NCI-H446 (cell line): ENCODE measurements at places on chromosomes 12 and 14.

GRCh38 chr12:104630230-104630670, 173.5 kb downstream of the CHST11 start:
- DNase-seq: no peak

- no peak for DNase-seq
These were observed 36.2 kb downstream of the GNPTAB start for GRCh38 chr12:101794574-101794973.

GRCh38 chr12:111035578-111036301, 115.4 kb upstream of the MYL2 start:
- DNase-seq: no peak

GRCh38 chr14:28542040-28542439, 224.5 kb upstream of the FOXG1 start:
- DNase-seq: no peak

GRCh38 chr12:114406316-114406983, 506 bp upstream of the TBX5 start:
- no peak for DNase-seq

DNA sequence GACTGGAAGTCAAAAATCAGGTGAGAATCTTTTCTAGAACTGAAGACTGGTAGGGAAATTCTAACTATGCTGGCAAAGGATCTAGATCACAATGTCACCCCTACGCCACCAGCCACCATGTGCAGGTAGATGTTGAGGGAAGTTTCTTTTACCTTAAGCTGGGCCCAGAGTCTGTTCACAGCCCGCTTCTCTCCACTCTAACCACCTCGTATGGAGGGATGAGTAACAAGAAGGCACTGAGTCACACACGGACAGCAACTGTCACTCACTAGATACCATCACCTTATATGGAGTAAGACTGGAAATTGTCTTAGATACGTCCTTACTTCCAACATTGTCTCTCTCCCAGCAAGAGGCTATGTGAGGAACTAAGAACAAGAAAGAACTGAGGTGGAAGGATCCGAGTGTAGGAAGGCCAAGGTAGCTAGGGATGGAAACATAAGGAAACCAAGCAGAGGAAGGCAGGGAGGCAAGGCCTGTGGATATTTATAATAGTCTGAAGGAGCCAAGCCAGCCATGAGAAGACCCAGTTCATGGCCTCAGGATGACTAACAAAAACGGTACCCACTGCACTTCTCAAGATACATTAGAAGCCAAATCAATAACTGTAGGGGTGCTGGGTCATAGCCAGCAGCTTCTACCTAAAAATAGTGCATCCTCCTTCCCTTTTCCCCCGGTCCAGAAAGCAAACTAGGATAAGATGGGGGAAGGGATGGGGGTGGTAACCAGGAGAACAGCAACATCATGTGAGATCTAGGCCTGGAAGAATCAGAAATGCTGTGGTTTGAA, 15.5 kb downstream of the REM2 start:
- no peak for DNase-seq

DNA sequence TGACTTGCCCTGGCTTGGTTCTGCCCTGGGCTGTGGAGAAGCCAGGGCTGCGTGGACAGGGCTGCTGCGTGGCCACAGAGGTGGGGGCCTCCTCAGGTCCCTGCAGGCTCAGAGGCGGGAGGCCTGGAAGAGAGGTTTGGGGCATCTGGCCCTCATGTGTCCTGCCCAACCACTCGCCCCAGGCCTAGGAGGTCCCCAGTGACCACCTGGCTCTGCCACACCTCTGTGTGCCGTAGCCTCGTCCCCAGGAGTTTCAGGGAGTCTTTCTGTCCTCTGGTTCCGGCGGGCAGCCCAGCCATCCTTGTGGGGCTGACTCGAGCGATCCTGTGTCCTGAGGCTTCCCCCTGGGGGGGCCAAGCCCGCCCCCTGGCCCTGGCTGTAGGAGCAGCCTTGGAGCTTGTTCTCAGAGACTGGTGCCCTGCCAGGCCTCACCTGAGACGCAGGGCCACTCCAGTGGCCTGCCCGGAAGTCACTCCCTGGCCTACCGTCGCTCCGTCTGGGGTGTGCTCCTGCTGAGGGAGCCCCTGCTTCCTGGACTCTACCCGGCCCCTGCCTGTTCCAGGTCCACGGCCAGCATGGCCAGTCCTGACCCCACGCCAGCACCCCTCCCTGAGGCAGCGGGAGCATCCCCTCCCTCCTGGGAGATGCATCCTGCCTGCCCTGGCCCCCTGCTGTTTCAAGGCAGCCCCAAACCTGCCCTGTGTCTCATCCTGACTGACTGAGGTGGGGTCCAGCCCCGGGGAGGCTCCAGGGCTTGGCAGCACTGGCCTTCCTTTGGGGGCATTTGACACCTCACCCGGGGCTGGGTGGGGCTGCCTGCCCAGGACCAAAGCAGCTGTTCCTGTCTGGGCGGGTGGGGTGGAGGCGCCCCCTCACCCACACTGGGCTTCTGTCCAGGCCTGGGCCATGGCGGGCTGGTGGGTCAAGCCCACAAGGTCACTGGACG, 13.9 kb downstream of the ASPG start:
- DNase-seq: no peak

DNA sequence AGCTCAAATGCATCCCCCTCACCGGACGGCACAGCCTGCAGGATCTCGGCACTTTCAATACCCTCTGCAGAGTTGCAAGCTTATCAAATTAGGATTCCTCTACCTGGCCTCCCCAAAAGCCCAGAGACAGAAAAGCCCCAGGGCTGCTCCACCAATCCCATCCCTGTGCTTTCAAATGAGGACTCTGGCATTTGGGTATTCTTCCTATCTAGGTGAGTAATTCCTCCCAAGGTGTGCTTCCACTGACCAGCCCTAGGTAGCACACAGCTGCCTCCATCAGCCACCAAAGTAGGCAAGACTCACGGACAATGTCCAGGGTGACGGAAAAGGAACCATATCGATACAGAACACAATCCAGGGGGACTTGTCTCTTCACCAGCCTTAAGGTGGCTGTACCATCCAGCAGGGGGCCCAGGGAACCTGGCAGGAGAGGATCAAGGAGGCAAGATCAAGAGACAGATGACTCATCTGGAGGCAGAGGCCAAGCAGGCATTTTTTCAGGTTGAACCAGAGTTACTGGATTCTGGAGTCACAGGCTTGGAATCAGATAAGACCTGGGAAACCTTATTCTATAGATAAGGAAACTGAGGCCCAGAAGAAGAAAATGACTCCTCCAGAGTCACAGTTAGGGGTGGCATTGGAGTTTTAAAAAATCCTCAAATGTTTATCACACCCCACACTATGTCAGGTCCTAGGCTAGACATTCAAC, 9.9 kb downstream of the PMEL start:
- no peak for DNase-seq

- no peak for DNase-seq
These were observed 110.9 kb upstream of the CCDC196 start for GRCh38 chr14:66375046-66375964.

DNA sequence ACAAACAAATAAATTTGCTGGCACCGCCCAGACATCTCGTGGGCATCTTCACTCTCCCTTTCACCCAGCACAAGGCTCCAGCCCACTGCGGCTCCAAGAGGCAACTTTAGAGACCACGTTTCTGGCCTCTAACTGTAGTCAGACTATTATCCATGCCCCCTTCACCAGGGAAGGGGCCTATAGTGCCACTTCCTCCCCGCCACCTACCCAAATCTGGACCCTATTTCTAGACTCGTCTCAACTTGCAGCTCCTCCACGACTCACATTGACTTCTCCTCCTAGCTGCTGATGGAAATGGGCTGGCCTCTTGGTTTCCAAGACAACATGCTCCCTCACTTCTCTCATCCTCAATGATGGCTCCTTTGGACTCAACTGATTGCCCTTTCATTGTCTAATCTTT, 12.3 kb downstream of the KRT1 start:
- no peak for DNase-seq

DNA sequence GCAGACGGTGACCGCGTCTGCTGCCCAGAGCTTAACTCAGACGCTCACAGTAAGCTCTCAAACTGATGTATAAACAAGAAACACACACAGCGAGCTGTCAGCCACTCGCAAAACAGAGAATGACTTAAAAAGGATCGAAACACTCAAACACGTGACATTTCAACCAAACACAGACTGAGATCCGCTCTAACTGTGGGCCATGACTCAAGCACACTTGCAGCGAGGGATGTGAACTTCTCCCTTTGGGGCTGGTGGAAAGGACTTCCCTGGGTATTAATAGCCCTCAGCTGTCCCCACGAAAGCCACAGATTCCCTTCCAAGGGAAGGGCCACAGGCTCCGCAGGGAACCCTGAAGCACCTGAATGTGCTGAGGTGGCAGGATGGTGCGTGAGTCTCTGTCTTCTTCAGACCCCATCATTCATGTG, 29.1 kb downstream of the CCDC88C start:
- DNase-seq: no peak

DNA sequence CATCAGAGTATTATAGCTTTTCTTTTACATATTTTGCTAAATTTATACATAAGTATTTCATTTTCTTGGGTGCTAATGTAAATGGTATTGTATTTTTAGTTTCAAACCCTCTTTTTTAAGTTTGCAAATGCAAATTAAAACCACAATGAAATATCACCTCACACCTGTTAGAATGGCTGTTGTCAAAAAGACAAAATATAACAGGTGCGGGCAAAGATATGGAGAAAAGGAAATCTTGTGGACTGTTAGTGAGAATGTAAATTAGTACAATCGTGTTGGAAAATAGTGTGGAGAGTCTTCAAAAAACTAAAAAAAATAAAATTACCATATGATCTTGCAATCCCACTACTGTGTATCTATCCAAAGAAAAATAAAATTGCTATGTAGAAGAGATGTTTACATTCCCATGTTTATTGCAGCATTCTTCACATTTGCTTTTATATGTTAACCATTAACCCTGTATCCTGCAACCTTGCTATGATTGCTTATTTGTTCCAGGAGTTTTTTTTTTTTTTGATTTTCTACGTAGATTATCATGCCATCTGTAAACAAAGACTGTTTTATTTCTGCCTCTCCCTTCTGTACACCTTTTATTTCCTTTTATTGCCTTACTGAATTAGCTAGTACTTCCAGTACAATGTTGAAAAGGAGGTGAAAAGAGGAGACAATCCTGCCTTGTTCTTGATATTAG, 405.4 kb upstream of the MIS18BP1 start:
- no peak for DNase-seq

GRCh38 chr12:47035484-47035883, 43.9 kb upstream of the PCED1B start:
- DNase-seq: no peak

DNA sequence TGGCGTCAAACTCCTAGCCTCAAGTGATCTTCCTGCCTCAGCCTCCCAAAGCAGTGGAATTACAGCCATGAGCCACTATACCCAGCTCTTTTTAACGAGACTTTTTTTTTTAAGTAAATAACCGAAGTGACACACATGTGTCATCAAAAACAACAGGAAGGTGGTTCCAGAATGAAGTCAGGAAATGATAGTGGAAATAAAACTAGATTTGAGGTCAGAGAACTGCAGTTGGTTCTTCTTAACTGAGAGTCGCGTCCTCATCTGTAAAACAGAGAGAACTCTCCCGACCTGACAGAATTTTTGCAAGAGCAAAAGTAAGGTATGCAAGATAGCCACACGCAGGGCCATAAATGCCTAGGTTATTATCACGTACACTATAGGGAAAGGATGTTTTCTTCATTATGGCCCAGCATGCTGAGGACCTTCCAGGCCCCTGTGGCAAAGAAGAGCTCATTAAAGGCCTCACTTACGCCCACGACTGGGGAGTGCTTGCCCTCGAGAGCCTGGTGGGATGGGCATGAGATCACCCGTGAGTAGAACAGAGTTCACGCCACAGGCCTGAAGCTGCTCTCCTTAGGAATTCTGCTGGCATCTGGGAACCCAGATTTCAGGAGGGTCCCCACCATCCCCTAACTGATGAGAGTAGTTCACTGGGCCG, 67.2 kb downstream of the SCARB1 start:
- no peak for DNase-seq

DNA sequence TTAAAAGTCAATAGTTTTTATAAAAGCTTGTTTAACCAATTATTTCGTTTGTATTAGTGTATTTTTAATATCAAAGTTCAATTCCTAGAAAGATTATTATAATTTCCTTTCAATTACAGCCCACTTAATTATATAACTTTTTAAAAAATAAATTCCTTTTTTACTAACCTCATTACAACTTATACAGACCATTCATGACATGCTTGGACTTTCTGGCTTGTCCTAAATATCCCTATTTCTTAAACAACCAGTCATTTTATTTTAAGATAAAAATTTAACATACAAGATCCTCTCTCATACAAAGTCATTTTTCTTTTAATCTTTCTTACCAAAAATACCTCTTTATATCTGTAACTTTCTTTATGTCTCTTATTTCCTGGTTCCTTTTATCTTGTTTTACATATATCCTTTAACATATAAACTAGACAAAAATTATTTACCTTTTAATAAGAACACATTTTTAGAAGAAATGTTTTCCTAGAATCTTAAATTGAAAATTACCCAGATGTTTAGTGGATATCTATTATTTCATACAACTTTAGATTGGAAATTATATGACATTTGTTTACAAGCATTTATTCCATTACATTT, 10.4 kb upstream of the TMEM263 start:
- no peak for DNase-seq

- no peak for DNase-seq
These were observed 110.6 kb downstream of the PRMT8 start for GRCh38 chr12:3601461-3602150.

GRCh38 chr14:75753696-75754095, 92.7 kb downstream of the TTLL5 start:
- DNase-seq: no peak

GRCh38 chr12:69688471-69689427, 10.4 kb downstream of the BEST3 start:
- peak; percentile 97 for DNase-seq

GRCh38 chr14:68397371-68397811, 395.5 kb downstream of the ZFP36L1 start:
- no peak for DNase-seq

GRCh38 chr12:97404543-97404942, 58.1 kb upstream of the RMST start:
- peak; percentile 59 for DNase-seq

GRCh38 chr14:72546344-72547016, 347.4 kb downstream of the DPF3 start:
- DNase-seq: no peak

DNA sequence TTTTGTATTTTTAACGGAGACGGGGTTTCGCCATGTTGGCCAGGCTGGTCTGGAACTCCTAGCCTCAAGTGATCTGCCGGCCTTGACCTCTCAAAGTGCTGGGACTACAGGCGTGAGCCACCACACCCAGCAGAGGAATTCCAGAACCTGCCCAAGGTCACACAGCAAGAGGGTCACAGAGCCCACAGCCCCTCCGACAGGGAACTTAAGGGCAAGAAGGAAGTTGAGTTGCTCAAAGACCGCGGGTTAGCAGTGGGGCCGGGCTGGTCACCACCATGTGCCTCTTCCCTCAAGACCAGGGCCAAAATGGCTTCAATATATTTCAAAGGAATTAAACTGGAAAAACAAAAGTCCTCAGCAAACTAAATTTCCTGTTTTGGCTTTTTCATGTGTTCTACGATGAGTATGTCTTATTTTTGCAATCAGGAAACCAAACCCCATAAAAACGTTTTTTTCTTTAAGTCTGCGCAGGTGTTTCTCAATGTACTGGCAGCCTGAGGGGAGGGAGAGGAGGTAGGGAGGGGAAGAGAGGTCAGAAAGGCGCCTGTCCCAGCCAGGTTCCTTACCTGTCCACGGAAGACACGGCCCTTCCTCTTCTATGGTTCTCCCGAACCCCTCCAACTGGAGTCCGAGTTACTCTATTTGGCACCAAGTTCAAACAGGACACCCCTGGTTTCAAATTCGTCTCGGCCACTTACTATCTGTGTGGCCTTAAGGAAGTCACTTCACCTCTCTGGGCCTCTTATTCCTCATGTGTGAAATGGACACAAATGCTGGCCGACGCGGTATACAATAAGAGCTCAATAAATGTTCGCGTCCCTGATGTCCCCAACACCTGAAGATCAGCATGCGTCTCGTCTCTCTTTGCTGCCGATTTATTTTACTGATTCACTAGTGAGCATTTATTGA, 778 bp downstream of the SLC8B1 start:
- no peak for DNase-seq
